T follicular helper cell (primary cell): ENCODE measurements at places on chromosomes 2 and 18.
A peak's percentile ranks its signal among the peaks of the same experiment; 100 is the strongest.

- DNase-seq, result no peak
Measured at GRCh38 chr2:181106789-181107627, 126.6 kb downstream of the UBE2E3 start.

DNA sequence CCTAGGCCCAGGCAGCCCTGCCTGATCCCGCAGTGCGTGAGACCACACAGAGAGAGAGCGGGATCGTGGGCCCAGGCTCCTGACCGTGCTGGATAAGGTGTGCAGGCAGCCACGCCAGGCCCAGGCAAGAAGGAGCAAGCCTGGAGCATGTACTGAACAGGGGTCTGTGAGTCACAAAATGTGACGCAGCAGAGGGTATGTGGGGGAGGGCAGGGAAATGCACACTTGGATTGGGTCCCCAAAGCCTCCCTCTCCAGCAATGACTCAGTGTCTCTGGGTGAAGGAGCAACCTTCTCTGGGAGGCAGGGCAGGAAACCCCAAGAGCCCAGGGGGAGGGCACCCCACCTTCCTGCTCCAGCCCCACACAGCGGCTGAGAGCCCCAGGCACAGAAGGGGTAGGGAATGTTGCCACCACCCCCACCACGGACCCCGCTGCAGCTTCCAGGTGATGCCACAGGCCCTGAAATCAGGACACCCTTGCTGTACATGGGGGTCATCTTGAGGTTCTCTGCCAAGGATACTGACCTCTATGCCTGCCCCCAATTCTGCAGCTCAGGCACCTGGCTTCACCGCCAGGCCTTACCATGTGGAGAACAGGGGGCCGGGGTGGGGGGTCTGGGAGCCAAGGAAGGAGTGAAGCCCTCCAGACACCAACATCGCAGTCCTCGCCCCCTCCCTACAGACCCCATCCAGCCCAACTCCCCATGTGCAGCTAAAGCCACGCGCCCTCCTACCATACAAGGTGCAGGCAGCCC, 1.3 kb upstream of the GPC1 start:
- no peak for DNase-seq

GRCh38 chr18:76416911-76417310, 78.1 kb downstream of the ZNF516 start:
- DNase-seq, result no peak

- DNase-seq, result no peak
Measured at GRCh38 chr2:53969285-53969967, 1.4 kb downstream of the PSME4 start.

GRCh38 chr2:240561325-240561971, 1.3 kb downstream of the DUSP28 start:
- DNase-seq, result no peak

DNA sequence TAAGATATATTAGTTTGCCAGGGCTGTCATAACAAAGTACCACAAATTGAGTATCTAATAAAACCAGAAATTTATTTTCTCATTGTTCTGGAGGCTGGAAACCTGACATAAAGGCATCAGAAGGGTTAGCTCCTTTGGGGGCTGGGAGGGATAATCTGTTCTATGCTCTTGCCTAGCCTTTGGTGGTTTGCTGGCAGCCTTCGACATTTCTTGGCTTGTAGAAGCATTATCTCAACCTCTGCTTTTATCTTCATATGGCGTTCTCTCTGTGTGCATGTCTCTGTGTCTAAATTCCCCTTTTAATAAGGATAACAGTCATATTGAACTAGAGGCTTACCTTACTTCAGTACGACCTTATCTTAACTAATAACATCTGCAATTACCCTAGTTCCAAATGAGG, 22.8 kb upstream of the NT5C1B start:
- no peak for DNase-seq

GRCh38 chr2:122028371-122029100, 273.1 kb downstream of the TSN start:
- no peak for DNase-seq

DNA sequence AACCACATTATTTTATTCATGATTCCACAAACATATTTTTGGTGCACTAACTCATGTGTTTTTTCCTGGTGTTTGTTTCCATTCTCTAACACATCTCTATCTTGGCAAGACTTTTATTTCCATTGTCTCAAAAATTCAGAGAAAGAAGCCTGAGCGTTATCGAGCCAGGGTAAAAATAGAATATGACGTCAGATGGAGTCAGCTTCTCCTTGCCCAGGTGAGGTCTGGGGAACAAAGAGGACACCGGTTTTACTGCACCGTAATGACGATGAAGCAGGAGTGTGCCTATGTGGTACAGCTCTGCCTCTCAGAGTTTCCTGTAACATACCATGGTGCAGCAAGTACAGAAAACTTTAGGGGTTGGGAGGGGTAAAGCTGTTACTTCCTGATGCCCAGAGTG, 661.6 kb downstream of the PLCL1 start:
- no peak for DNase-seq

DNA sequence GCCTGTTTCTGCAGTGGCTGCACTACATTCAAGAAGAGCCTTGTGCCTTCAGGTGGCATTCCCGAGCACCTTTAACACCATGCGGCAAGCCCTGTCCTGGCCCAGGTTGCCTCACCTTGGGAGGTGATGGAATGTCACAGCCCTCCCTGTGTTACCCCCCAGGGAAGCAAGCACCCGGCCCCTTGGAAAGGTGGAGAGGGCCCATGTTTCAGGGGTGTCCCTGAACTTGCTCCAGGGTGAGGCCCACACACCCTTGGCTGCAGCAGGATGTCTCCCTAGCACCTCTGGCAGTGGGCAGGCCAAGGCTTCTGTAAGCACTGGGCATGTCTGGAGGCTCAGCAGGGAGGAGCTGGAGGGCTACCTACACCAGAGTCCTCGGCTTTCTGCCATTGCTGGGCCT, 29.3 kb upstream of the ACAA2 start:
- no peak for DNase-seq

GRCh38 chr2:129801575-129801974, 177.9 kb upstream of the RAB6C start:
- DNase-seq, result no peak

- DNase-seq, result no peak
Measured at GRCh38 chr2:37317746-37318145, 6.9 kb downstream of the PRKD3 start.

DNA sequence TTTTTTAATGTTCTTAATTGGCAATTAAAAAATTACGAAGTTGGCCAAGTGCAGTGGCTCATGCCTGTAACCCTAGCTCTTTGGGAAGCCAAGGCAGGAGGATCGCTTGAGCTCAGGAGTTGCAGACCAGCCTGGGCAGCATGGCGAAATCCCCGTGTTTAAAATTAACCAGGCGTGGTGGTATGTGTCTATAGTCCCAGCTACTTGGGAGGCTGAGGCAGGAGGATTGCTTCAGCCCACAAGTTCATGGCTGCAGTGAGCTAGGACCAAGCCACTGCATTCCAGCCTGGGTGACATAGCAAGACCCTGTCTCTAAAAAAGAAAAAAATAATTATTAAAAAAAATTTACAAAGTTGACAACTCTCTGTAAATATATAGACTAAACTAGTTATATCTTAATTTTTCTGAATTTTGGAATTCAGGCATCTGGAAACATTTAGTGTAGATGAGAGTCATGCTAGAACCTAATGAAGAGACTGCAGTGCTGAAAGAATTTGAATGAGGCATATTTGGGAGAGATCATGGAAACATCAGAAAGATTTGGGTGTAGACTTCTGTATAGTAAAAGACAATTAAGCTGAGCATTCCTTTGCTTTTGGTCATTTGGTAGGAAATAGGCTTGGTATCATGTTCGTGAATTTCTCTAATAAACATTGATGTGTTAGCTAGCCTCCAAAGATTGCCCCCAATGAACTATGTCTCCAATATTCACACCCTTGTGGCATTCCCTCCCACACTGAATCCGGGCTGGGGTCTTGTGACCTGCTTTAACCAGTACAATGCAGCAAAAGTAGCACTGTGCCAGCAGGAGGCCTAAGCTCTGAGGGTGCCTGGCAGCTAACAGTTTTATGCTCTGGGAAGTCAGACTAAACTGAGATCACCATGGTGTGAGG, 4.2 kb upstream of the ROCK1 start:
- DNase-seq, result no peak

DNA sequence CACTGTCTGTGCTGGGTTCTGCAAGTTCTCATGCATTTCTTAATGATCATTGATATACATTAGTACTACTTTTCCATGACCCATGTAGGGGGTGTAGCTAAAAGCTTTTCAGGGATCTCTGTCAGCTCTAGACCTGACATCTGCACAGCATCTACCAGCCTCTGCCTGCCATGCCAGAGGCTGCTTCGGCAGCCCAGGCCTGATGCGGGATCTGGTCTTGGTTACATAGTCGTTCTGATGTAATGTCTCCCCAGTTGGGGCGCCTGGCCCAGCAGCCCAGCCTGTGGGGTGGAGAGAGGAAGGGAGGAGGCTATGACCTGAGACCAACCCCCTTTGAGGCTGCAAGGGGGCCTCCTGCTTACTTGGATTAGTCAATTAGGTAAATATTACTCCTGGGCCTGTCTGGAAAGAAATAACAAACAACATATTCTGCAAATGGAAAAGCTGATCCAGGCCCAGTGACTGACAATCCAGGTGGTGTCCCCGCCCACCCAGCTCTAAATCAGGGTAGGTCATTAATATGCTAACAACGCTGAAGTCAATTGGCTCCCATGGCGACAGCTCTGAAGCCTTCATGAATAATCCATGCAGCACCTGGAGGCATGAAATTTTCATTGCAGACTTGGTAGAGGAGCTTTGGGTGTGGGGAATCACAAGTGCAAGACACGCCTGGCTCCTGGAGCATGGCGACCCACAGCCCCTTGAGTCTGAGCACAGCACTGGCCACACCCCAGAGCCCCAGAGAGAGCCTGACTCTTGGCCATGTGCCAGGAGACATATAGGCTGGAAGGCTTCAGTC, 575.3 kb downstream of the CMPK2 start:
- no peak for DNase-seq

GRCh38 chr2:119435081-119435952, 3.7 kb downstream of the TMEM37 start:
- no peak for DNase-seq

- DNase-seq, result no peak
Measured at GRCh38 chr2:103004426-103004942, 242.7 kb downstream of the TMEM182 start.

DNA sequence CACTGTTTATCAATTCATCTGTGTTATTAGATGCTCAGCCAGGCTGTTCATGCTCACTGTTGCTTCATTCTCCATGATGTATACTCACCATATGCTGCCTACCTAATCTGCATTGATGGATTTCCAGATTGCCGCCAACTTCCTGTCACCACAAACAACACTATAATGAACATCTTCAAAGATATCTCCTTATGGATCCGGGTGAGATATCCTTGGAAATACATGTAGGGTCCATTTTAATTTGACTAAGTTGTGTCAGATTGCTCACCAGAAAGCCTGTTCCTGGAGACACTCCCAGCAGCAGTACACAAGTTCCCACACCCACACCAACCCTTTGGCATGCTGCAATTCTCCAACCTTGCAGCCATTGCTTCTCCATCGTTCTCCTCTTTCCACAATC, 547.5 kb upstream of the TNP1 start:
- no peak for DNase-seq

DNA sequence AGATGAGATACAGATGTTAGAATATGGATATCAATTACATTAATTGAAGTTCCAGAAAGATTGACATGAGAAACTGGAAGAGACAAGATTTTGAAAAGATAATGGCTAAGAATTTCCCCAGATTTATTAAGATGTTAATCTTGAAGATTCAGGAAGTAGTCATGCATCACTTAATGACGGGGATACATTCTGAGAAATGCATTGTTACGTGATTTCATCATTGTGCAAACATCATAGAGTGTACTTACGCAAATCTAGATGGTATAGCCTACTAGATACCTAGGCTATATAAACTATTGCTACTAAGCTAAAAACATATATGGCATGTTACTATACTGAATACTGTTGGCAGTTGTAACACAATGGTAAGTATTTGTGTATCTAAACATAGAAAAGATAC, 6.8 kb upstream of the CHMP3 start:
- DNase-seq, result no peak

DNA sequence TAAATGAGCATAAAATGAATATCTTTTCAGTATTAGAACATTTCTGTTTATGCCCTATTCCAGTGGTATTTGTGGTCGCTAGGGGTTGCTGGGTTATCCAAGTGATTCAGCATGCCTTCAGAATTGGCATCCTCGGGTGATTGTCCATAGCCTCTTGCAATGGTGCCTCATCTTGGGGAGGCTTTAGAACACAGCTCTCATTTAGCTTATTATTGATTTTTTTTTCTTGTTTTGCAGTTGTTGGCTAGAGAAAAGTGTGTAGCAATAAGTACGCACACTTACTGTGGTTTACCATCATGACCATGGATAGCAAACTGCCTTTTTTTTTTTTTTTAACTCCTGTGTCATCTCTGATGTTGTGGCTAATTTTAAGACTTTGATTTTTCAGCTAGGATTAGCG, 33.6 kb downstream of the PLEKHA3 start:
- DNase-seq, result no peak

- DNase-seq, result peak; percentile 46
Measured at GRCh38 chr2:231530099-231531011, at the start of gene NMUR1. TSS of gene NMUR1 (minus strand) at chr2:231530445. CDS start at chr2:231530361, 84 bp downstream.

DNA sequence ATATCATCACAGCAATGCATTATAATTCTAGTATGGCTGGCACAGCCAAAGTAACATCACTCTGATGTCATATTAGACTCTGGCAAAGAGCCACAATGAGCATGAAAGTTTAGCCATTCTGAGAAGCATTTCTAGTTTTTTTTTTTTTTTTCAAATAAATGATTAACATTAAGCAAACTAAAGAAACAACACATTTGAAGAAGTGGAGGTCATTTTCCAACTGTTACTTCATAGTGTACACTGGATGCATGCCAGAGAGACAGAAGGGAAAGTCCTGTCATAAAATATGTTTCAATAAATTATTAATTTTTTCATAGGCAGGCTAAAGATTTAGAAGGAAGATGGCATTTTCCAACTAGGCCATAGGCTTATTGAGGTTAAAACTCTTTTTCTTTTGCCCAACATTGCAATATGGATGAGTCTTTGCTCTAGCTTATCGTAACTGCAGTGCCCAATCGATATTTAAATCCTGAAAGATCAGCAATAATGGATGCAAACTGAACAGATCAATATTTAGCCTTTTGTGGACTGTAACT, 1630.4 kb upstream of the ACVR2A start:
- no peak for DNase-seq

DNA sequence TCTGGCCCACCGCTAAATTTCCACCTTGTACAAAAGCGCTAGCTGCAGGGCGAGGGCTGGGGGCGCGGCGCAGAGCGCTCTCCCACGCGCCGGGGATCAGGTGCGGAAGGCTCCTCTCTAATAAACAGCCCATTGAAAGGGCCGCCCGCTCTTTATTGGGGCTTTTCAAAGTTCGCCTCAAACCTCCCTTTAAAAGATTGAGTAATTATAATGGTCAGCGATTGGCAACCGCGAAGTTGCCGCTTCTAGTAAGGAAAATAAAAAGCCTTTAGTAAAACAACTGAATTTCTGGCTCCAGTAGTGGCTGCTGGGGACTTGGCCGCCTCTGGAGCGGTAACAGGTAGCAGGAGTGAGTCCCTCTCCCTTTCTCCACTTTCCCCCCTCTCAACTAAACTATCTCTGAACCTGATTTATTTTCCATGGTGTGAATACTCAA, 755 bp downstream of the NEUROD1 start:
- no peak for DNase-seq

GRCh38 chr18:49561289-49562193, at the start of gene LIPG:
TSS of gene LIPG (plus strand) at chr18:49562057. CDS start at chr18:49562309, 252 bp downstream.
- peak; percentile 4 for DNase-seq
